ENCODE measurements at places on chromosomes 6 and 20.

DNA sequence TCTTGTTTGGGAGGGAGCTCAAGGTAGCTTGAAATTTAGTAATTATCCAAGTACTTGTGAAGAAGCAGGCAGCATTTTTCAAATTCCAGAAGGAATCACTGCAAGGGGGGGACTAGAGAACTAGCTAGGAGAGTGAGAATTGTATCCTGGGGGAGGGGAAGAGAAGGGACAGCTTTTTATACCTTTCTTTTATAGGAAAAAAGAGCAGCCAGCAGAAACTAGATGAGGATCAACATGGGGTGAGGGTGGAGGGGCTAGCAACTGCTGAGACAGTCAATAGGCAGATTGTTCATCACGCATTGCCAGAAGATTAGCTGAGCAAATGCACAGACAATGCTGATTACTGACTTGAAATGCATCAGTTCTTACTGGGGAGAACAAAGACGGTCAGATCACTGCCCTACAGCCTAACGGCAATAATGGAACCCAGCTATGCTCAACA, 514.3 kb upstream of the CITED2 start:
- no peak for DNase-seq

- no peak for DNase-seq
These were observed 27.9 kb downstream of the CENPW start for GRCh38 chr6:126367849-126368248.

DNA sequence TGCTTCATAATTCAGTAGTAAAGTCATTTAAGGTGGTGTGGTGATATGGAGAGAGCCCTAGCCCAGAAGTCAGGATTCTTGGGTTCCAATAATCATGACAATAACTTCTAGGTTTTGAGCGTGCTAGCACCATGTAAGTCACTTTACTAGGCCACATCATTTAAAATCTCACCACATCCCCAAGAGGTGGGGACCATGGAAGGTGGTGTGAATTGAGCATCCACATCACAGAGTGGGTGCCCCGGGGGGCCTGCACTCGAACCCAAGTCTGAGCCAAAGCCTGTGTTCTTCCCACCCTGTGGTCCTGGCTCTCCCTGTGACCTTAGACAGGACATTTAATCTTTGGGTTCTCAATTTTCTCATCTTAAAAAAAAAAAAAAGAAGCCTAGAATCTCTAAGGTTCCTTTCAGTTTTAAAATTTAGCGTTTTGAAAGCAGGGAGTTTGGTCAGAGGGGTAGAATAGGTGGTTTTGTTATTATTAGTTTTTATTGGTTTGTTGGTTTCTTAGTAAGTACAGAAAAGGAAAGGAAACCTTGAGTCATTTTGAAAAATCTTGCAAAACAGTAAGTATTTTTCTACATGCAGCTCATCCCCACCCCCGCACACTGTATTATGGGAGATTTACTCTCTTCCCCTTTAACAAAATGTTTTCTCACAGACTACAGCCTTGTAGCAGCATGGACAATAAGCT, 26.4 kb downstream of the ARMC2 start:
- no peak for DNase-seq

- no peak for DNase-seq
These were observed 31.8 kb downstream of the GFOD1 start for GRCh38 chr6:13455552-13455966.

- DNase-seq, result no peak
These were observed 26.1 kb downstream of the NPEPL1 start for GRCh38 chr20:58718729-58719128.

GRCh38 chr20:48463916-48464315, 363.9 kb downstream of the PREX1 start:
- DNase-seq, result no peak

- no peak for DNase-seq
These were observed 6.8 kb downstream of the CLDN20 start for GRCh38 chr6:155270561-155271091.

DNA sequence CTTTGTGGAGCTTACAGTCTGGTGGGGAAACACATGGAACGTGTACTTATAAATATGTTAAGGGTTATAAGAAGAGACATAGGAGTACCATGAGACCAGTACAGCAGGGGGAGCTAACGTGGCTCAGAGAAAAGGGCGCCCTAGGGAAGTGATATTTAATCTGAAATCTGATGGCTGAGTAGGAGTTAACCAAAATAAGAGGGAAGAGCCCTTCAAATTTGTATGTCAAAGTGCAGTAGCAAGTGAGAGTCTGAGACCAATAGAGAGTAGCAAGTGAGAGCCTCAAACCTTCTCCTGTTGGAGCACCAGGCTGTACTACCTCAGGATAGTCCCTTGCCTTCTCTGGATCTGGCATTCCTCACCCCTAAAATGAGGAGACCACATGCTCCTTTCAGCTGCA, 6.1 kb upstream of the PKIG start:
- no peak for DNase-seq

GRCh38 chr6:133369773-133370272, 128.7 kb downstream of the EYA4 start:
- no peak for DNase-seq

GRCh38 chr6:135572051-135572450, 74.5 kb upstream of the AHI1 start:
- no peak for DNase-seq

DNA sequence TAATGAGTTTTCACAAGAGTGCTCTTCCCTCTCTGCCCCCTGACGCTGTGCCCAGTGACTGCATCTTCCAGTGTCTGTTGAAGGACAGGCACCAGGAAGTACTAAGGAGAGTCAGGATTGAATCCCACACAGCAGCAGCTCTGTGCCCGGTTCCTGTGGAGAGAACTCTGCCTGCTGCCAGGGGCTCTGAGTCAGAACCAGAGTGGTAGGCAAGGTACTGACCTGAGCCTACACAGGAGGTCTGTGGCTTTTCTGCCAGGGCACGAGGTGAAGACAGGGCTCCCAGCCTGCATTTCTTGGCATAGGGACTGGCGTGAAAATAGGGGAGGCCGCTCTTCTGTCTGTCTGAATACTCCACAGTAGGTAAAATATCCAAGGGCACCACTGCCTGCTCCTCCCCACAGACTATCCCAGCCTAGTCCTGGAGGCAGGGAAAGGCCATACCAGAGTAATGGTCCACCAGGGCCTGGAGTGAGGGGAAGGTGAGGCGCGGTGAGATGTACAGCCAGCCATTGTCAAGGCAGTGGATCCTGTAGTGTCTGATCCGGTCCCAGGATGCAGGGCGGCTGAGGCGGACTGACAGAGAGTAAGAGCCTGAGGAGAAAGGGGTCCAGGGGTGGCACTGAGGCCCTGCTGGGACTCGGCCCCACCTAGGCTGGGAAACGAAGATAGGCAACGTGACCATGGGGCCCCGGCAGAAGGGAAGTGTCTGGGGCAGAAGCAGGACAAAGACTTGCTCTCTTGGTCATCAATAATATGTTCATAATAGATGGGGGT, 9.4 kb downstream of the RAB5IF start:
- no peak for DNase-seq

- DNase-seq, result no peak
These were observed 402.8 kb upstream of the JAG1 start for GRCh38 chr20:11076434-11077105.

- no peak for DNase-seq
These were observed 262.5 kb downstream of the FRK start for GRCh38 chr6:115798229-115798628.

DNA sequence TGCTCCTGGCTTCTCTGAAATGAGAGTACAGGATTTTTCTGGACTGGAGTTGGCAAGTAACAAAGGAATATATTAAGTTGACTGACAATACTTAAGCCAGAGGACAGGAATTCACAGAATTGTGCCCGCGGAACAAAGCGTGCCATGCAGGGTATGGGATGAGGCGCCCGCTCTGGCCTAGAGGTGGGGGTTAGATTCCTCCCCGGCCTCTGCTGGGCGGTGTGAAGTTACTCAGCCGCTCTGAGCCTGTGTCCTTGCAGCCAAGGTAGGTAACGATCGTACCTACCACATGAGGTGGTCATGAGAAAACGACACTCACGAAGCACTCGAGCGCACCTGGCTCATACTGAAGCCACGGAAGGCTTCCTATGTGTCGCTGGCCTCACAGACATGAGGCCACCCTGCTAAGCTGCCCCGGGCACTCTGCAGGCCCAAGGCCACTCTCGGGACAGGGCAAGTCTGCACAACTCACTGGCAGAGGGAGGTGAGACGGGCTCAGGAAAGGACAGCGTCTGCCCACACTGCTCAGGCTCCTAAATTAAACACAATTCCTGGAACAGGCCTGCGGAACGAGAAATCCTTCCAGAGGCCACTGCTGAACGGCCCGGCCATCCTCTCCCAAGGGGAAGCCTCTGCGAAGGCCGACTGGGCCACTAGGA, 70.8 kb downstream of the PSMG4 start:
- no peak for DNase-seq

GRCh38 chr20:5095931-5096330, 23.8 kb downstream of the PCNA start:
- no peak for DNase-seq

DNA sequence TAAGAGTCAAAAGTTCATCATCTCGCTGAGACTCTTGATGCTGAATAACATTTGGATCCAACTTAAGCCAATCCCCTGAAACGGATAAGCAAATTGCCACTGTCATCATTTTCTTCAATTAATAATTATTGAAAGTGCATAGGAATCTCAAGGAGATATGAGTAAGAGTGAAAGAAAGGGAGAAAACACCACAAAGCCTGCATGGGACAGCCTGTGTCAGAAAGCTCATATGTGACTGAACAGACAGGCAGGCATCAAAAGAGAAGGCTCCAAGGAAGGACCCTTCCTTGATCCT, 13.3 kb downstream of the ATXN1 start:
- no peak for DNase-seq

- no peak for DNase-seq
These were observed 75.1 kb downstream of the ARID1B start for GRCh38 chr6:156852147-156852857.

DNA sequence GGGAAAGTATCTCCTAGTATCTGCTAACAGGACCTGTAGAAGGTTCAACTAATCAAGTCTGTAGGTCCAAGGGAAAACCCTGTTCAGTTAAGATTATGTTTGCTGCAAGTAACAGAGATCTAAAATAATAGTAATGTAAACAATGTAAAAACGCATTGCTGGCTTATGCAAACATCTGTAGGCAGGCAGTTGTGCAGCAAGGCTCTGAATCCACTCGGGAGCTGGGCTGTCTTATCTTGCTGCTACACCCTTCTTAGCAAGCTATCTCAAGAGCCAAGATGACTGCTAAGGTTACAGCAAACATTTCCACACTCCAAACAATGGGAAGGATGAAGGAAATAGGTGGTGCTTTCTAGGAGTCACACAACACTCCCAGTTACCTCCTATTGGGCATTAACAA, 397.3 kb upstream of the NRSN1 start:
- DNase-seq, result no peak

DNA sequence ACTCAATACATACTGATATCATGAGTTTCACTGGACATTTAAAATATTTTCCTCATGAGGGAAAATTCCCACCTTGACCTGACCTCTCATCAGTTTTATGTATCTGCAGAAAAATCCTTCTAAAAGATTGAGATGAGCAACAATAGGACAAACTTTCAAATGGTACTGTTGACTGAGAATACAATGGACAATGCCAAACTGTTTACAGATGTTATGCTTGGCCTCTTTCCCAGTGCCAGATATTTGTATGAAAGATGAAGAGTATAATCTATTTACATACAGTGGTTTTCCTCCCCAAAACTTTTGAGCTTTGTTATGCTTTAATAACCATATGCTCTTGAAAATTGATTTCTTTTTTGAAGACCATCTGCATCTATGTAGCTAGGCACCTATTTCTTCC, 245.1 kb upstream of the RSPO3 start:
- no peak for DNase-seq

- DNase-seq, result peak; percentile 30
These were observed 25.1 kb upstream of the KIAA0408 start for GRCh38 chr6:127484212-127484863.

GRCh38 chr6:25315194-25316177, 36.3 kb downstream of the CARMIL1 start:
- DNase-seq, result no peak

GRCh38 chr6:49462071-49462470, 982 bp downstream of the MMUT start:
- DNase-seq, result peak; percentile 9

DNA sequence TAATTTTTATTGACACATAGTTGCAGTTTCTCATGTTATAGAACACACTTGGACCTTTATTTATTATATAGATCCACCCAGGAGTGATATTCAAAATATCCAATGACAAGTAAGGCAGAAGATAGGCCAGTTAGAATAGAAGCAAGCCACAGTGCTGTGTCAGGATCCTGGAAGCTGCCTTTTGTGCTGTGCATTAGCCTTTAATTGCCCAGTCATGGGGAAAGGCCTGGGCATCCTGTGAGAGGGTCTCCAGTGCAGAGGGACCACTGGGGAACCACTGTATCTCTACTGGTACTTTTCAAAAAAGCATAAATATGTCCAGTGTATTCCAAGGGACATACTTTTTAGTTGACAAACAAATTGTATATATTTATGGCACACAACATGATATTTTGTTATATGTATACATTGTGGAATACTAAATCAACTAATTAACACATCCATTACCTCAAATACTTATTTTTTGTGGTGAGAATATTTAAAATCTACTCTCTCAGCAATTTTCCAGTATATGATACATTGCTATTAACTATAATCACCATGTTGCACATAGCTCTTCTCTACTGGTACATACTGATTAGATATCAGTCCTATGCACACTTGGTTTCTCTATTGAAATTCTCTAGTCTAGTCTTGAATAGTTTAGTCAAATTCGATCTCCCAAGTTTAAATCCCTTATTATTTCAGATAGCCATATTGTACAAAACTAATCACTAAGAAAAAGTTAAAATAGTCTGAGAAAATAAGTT, 59.5 kb downstream of the CDC40 start:
- no peak for DNase-seq

- peak; percentile 41 for DNase-seq
These were observed 4.6 kb upstream of the RAE1 start for GRCh38 chr20:57346477-57346876.

GRCh38 chr6:122284848-122285247, 114.6 kb upstream of the HSF2 start:
- DNase-seq, result no peak

DNA sequence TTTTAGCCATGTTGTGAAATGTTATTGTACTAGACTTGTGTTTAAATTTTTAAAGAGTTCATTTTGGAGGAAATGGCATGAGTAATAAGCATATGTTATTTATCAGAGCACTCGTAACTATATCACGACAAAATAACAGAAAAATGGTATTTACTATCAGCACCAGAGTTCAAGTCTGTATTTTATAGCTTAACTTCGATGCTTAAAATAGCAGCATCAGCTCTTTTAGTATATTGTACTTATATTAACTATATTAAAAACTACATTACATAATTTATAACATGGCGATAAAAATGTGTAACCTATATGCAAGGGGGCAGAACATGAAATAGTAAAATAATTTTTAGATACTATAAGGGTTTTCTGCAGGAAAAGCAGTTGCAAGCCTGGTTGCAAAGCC, 52.9 kb downstream of the ABRACL start:
- no peak for DNase-seq

DNA sequence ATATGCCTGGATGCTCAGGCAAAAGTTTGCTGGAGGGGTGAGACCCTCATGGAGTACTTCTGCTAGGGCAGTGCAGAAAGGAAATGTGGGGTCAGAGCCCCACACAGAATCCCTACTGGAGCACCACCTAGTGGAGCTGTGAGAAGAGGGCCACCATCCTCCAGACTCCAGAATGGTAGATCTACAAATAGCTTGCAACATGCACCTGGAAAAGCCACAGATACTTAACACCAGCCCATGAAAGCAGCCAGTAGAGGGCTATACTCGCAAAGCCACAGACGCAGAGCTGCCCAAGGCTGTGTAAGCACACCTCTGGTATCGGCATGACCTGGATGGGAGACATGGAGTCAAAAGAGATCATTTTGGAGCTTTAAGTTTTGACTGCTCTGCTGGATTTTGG, 60.7 kb upstream of the GJE1 start:
- DNase-seq, result no peak

- DNase-seq, result no peak
These were observed 489.6 kb downstream of the BMP2 start for GRCh38 chr20:7257099-7257498.
